ENCODE measurements at places on chromosomes 7 and 10.
A peak's percentile ranks its signal among the peaks of the same experiment; 100 is the strongest.

DNA sequence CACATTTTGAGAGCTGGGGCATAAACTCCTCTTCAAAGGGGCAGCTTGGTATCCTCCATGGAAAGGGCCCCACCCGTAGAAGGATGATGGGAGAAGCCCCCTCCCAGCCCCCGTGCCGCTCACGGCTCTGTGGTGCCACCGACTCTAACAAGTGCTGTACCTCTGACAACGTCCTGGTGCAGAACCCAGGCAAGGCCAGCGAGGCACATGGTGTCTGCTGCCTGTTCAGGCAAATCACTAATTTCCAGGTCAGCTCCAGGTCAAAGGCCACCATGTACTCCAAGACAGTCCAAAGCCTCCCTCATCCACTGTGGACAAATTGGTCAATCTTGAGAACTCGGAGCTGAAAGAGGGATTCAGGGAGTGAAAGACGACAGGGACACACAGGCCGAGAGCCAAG, 11.4 kb upstream of the CNPY1 start:
- DNase-seq, result no peak

GRCh38 chr10:96124230-96125141, 5.6 kb upstream of the ZNF518A start:
- DNase-seq, result peak; percentile 59

DNA sequence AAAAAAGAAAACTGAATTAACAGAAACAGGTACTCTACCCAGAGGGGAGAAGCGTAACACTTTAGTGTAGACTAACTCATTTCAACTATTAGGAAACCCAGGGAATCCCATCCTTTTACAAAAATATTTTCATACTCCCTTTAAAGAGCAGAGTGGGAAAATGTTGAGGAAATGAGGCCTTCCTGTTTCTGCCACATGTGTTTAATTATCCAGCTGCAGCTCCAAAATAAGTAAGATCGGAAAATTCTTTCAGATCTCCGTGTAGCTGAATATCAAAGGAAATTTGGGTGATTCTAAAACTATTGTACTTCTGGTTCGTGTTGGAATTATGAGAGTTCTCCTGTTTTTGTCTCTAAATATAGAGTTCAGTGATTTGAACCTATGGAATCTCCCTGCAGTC, 58.0 kb upstream of the CAV2 start:
- no peak for DNase-seq

DNA sequence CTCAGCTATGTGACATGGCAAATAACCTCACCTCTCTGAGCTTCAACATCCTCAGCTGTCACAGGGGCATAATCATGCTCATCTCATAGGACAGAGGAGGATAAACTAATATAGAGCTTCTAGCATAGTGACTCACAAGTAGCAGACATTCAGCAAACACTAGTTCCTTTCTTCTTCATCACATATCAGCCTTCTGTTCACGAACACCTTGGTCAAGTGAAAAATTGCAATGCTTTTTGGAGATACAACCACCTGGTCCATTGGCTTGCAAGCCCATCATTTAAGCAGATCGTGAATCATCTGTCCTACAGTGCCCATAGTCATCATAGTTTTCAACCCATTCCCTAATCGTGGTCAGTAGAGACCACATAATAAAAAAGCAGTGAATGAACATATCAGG, 277.9 kb upstream of the YAE1 start:
- DNase-seq, result no peak

DNA sequence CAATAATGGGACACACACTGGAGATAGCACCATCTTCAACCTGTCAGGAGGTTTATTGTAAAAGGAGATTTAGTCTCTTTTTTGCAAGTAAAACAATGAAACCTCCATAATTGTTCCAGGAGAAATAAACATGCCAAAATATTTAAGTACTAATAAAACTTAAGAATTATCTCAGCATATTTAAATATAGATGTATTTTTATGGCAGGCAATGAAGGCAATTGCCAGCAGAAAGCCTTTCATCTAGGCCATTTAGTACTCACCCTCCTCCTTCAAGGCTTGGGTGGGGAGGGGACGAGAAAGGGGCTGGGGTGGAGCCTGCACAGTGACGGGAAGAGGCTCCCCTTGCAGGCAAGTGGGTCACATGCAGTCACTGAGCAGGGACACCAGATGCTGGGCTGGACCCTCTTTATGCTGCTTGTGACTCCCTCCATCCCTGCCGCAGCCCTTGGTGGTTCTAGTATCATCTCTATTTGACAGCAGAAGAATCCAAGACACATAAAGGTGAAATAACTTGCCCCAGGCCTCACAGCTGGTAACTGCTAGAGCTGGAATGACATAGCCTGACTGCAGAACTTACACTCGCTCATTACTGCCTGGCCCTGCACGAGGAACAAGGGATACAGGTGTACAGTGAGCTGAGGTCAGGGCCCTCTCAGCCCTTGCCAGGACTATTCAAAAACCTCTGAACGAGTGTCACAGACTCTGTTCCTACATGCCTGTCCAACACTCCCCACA, 449.5 kb upstream of the ZMIZ1 start:
- no peak for DNase-seq

- DNase-seq, result no peak
Observed at GRCh38 chr7:96089511-96089910, 232.4 kb downstream of the SLC25A13 start.

DNA sequence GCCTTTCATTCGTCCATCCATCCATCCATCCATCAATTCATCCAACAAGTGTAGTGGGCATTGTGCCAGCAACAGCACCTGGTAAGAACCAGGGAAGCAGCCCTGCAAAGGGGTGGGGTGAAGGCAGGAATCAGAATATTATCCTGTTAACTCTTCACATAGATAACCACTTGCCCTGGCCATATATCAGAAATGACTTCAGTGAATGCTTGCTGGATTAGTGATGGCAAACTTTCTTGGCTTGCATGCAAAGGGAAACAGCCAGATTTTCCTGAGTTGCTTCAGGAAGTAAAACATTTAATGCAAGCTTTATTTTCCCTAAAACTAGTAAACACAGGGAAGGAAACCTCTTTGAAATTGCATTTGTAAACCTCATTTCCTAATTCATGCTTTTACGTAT, 743 bp downstream of the OR2A5 start:
- no peak for DNase-seq

- no peak for DNase-seq
Observed at GRCh38 chr10:2414562-2414961, 652.8 kb upstream of the PFKP start.

DNA sequence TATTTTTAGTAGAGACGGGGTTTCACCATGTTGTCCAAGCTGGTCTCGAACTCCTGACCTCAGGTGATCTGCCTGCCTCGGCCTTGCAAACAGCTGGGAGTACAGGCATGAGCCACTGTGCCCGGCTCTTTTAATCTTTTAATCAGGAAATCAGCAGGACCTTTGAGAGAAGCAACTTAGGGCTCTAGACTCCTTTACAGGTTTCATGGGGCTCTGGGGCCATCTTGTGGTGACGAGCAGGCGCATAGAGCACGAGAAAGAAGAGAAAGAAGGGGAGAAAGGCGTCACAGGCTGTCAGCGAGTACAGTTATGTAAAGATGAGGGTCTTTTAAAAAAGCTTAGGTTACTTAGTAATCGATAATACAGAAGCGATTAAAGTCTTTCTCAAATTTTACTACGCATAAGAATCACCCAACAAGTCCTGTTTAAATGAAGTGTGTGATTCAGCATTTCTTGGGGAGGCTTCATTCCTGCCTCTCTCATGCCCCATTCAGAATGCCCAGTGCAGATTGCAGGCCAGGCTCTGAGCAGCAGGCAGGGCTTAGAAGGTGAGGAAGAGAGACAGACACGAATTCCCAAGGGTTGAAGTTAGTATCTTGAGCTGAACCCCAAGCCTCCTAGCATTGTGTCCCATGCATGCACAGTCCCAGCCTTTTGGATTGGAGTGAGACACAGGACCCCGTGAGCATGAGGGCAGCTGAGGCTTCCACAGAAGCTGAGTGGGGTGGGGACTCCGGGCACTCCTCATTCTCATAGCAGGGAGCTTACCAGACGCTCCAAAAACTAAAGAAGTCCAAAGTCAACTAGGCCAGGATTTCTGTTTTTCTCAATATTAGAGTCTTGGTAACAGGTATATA, 23.6 kb upstream of the PFKP start:
- peak; percentile 84 for DNase-seq

DNA sequence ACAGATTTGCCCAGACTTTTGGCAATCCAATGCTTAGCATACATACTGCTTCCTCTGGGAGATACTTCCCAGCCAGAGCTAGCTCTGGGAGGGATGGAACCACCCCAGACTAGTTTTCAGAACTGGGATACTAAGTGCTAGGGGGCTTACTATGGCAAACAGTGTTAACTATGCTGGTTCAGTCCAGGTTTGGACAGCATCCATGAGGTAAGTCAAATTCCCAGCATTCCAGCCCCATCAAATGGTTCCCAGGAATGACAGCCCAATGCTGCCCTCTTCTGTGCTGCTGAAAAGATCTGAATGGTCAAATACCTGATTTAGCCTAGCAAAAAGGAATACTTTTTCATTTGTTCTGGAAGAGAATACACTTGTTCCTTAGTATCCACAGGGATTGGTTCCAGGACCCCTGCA, 141.7 kb upstream of the CCDC6 start:
- DNase-seq, result peak; percentile 45

- peak; percentile 75 for DNase-seq
Observed at GRCh38 chr10:124341768-124342135, 77.0 kb downstream of the OAT start.

- no peak for DNase-seq
Observed at GRCh38 chr10:94315024-94315451, 47.7 kb downstream of the NOC3L start.

DNA sequence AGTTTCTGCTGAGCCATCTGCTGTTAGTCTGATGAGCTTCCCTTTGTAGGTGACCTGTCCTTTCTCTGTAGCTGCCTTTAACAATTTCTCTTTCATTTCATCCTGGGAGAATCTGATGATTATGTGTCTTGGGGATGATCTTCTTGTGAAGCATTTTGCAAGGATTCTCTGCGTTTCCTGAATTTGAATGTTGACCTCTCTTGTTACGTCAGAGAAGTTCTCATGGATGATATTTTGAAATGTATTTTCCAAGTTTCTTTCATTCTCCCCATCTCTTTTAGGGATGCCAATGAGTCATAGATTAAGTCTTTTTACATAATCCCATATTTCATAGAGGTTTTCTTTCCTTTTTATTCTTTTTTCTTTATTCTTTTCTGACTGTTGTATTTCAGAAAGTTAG, 184.2 kb upstream of the BET1 start:
- DNase-seq, result no peak

DNA sequence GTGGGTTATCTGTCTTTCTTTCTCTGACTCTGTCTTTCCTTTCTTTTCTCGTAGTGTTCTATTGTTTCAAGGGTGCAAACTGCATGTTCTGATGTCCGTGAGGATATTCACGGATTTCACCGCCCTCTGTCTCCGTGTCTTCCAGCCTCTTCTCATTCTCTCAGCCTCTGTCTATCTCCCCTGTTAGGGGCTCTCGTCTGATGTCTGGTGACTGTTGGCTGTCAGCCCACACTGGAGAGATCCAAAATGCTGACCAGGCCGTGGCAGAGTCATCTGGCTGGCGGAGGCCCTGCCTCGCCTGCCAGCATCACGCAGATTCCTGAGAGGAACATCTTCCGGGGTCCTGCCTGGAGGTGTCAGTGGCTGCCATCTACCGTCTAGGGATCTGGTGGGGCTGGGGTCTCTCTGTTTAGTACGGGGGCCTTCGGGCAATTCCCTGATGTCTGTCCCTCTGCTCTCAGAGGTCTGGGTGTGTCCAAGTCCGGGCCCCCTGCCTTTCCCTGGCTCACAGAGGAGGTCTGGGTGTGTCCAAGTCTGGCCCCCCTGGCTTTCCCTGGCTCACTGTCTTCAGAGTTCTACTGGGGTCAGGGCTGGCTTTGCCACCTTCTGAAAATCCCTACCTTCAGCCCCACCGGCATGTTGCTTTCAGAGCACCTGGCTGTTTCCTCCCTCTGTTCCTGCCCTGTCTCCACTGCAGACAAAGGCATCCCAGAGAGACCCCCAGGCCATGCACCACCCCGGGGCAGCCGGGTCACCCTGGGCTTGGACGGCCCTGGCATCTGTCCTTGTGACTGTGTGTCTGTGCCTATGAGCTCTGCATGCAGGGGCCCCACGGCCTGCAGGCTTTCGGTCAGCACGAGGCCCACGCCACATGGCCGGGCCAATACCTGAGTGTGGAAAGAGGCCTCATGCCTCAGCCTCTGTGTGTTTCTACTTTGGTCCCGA, 14.0 kb upstream of the SCART1 start:
- no peak for DNase-seq

DNA sequence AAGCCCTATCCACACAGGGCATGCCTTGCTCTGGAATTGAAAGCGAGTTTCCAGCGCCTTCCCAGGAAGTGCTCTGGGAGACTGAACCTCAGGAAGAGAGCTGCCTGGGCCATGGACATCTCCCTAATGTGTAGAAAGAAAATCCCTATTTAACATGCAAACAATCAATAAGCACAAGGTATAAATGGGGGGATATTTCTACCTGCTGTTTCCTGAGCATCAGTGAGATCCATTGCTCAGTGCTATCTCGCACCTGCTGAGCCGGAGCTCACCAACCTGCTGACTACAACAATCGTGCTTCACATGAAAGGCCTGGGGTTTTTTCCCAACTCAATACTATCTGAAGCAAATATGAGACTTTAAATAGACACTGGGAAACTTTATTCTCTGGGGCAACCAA, 584.0 kb downstream of the GLRX3 start:
- no peak for DNase-seq

DNA sequence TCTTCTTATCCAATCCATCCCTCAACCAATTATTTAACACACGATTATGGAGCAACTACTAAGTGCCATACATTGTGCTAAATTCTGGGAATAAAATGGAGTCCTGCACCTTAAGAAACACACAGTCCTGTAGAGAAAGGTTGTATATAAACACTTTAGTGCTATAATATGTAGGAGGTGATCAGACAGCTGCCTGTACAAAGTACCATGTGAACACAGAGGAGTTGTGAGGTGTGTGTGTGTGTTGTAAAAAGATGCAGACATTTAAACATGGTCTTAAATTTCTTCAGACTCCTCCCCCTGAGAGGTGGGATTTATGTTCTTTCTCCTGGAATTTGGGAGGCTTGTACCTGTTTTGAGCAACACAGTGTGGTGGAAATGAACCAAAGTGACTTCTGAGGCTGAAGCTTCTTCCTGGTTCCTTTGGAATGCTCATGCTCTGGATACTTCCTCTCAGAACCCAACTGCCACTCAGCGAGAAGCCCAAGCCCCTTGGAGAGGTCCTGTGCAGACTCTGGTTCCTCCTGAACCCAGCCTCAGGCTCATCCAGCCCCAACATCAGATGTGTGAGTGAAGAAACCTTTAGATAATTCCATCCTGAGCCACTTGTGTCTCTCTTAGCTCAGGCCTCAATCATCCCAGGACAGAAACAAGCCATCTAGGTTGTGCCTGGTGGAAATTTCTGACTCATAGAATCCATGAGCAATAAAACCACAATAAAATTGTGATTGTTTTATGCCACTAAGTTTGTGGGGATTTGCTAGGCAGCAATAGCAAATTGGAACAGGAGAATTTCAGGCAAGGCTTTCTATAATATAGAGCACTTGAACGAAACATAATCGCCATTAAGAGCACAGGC, 161.2 kb upstream of the FAM3C start:
- peak; percentile 33 for DNase-seq
